ENCODE measurements at places on chromosomes 2 and 18.

DNA sequence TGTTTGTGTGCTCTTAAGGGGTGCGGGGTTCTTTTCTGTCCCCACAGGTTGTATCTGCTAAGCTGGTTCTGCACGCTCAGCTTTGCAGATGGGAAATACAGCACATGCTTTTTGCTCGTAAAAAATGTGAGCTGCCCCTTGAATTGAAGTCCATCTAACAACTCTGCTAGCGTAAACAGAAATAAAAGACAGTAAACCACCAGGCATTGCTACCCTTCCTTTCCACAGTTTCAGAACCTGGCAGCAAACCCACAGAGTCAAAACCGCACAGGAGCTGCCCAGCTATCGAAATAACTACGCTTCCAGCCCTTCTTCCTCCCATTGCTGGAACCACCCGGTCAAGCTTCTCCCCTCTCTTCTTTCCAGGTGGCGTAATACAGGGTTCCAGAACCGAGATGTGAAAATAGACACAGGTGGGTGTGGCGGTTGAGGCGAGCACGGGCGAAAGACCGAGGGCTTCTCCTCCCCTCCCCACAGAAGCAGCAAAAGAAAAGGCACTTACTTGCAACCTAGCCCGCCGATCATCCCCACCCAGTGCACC, 479 bp downstream of the SCN9A start:
- no peak for DNase-seq

DNA sequence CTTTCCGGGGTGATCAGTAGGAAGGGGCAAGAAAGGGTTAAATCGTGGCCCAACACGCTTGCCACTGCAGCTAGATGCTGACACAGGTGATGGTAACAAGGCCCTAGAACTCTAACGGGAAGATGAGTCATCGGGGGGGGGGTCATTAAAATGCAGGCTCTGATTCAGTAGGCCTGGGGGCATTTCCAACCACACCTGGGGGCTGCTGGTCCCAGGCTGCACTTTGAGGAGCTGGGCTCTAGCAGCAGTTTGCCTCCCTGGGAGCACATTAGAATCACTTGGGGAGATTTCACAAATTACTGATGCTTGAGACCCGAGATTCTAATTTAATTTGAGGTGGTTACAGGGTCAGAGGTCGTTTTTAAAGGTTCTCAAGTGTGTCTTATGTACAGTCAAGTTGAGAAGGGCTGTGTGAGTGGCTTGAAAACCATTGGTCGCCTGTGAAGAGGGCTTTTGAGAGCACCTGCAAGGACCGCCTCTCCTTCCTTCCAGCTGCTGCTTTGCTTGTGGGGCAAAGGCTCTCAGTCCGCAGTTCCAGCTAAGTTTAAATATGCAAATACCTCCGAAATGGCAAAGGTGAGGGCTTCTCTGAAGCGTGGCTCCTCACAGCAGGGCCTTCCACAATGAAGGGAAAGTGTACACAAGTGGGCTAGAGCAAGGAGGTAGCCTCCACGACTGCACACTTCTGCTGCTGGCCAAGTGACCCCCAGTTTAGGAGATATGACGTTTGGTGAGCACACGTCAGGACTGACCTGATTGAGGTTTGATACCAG, 128.0 kb upstream of the MSH6 start:
- DNase-seq: no peak

GRCh38 chr2:120396013-120396860, 50.3 kb downstream of the INHBB start:
- DNase-seq: peak; percentile 49

- DNase-seq: no peak
These were observed 144.2 kb downstream of the TCF4 start for GRCh38 chr18:55443776-55444175.

DNA sequence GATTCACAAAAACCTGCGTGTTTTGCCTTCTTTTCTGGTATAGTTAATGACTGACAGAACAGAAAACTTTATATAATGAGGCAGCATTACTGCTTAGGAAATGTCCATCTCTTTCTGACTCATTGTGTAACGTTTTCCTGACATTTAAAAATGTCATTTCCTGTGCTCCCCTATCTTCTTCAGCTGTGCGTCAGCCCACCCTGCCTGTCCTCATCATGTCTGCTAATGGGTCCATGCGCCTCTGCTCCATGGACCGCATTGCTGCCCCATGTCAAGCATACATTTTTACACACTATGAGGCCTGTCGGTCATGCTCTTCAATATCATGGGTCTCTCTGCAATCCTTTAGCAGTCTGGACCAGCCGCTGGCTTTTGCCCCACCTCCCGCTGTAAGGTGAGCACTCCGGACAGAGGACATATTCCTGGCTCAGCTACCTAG, 234.3 kb downstream of the CDCA7 start:
- no peak for DNase-seq

DNA sequence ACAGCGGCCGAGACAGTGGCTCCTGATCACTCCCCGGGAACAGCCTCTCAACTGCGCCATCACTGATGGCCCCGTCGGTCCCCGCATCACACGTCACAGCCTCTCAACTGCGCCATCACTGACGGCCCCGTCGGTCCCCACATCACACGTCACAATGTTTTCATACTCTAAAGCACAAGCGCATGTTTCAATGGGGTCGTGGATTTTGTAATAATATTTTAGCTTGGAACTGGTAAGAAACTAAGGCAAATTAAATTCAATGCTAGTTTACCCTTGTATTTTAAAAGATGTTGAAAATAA, 44.2 kb upstream of the CTDP1 start:
- peak; percentile 30 for DNase-seq

DNA sequence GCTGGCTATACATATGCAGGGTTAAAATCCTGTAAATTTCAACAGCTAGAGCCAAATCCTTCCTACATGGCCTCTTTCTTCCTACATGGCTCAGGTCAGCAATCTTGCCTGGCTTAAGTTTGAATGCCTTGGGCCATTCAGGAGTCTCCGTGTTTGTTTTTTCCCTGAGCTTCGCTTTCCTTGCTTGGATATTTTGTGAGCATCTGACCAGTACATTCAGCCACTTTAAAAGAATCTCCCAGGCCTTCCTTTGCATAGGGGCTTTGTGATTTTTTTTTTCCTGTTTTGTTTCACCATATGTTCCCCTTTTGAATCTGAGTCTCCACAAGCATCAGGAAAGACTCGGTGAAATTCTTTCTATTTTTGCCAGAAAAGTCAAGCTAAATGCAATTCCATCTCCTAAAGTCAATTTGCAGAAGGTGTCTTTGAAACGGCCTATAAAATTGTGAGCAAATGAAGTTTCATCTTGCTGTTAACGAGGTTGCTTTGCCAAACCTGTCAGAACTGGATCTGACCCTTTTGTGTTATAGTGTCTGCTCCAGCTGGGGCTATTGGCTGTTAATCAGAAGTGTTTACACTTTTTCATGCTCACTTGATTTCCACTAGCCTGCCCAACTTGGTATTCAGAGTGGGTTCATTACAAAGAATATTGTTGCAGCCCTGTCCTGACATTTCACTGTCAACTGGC, 256.9 kb downstream of the DCC start:
- DNase-seq: no peak

DNA sequence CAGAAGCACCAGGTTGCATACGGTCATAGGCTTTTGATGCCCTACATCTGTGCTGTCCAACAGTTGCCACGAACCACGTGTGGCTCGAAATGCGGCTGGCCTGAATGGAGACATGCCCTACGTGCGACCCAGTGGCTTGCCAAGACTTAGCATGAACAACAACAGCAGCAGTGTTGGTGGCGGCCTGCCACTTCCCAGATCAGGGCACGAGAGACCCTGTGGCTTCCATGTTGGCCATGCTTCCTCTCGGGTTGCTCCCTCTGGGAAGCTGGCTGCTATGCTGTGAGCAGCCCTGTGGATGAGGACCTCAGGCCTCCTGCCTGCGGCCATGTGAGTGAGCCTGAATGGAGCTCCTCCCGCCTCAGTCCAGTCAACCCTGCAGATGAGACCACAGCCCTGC, 212.3 kb downstream of the HDAC4 start:
- DNase-seq: no peak

DNA sequence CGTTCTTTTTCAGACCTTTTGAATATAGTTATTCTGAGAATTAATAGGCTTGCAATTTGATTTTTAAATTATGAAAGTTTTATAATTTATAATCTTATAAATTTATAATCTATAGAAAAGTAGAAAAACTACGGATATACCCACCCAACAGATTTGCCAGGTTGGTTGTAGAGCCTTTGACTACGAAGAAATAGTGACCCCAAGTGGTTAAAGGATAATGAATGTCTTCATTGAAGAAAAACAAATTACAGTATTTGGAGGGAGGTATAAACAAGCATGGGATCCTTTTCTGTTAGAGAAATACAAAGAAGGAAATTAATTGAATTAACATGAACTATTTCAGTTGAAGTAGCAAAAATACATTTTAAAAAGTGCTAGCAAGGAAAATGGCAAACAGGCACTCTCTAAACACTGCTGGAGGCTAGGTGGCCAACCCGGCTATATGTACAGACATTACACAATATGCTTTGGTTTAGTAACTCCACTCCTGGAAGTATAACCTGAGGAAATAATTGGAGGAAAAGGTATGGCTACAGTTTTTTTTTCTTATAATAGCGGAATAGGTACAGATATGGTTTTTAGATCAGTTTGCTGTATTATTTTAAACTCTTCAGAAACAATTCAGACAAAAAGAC, 110.9 kb downstream of the MIB1 start:
- no peak for DNase-seq

- no peak for DNase-seq
These were observed 188.6 kb upstream of the FN1 start for GRCh38 chr2:215624423-215624829.

DNA sequence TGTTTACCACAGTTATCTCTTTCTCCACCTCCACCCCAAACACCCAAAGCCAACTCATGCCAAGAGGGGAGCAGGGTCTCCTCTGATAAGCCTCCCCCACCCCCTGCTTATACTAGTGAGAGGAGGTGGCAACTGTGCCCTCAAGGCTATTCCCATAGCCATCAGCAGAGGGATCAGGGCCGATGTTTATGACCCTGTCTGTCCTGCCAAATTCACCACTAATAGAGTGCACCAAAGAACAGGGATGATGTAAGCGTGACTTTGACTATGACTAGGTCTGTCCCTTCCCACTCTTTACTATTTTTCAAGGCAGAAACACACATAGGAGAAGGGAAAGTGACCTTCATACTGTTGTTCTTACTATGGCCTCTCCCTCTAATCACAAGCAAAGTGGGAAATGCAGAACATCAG, 74.6 kb downstream of the CLHC1 start:
- no peak for DNase-seq

- DNase-seq: no peak
These were observed 37.3 kb upstream of the XPO1 start for GRCh38 chr2:61575447-61575859.

- no peak for DNase-seq
These were observed 43.4 kb upstream of the NEUROD1 start for GRCh38 chr2:181723731-181724130.

- no peak for DNase-seq
These were observed 38.7 kb downstream of the BUB1 start for GRCh38 chr2:110638952-110639695.

- DNase-seq: no peak
These were observed 255.0 kb downstream of the CLIP4 start for GRCh38 chr2:29370173-29370572.

GRCh38 chr2:27856386-27856785, 33.8 kb downstream of the RBKS start:
- no peak for DNase-seq

DNA sequence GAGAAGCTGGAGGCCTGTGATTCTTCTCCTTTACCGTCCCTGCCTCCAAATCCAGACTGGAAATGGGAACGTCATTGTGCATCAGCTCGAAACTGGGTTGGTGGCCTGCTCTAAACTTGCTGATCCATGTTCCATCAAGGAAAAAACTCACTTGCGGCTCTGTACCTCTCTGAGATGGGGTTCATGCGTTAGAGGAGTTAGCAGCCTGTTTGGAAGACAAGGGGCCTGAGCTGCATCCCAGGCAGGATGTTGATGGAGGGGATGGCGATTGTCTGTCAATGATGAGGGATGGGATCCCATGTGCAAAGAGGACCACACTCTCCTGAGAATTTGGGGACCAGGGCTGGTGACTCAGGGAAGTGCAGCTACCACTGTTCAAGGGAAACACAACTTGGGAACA, 26.0 kb downstream of the TWIST2 start:
- DNase-seq: no peak

GRCh38 chr2:15169326-15170069, 391.6 kb downstream of the NBAS start:
- no peak for DNase-seq

GRCh38 chr2:40090044-40090443, 311.0 kb upstream of the THUMPD2 start:
- DNase-seq: no peak

- DNase-seq: peak; percentile 94
These were observed 27.1 kb upstream of the PTMA start for GRCh38 chr2:231680992-231681852.

GRCh38 chr18:22048221-22048620, 121.2 kb upstream of the GATA6 start:
- no peak for DNase-seq

DNA sequence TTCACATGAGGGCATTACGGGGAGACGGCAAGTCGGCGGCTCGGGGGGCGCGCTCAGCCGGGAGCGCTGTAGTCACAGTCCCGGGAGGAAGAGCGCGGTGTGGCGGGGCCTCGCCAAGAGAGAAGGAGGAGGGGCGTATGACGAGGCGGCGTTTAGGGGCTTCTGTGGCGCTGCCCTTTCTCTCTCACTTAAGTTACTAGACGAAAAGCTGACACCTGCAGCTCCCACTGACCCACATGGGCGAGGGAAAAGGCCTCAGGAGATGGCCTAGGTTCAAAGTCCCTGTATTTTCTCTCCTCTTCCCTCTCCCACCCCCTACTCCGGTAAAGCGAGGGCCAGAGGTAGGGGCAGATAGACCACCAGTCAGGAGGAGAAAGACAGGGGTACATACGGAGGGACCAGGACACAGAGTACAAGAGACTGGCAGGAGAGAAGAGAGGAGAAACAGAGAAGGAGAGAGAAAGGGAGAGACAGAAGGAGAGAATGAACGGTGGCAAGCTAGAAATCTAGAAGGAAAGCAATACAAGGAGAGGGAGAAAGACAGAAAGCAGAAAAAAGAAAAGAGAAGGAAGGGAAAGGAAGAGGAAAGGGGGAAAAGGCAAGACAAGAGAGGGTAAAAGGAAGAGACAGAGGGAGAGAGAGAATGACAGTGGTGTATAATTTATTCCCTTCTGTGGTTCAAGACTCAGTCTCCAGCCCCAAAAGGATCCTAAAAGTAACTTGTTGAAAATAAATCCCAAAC, 3.8 kb downstream of the SIX2 start:
- DNase-seq: peak; percentile 53

DNA sequence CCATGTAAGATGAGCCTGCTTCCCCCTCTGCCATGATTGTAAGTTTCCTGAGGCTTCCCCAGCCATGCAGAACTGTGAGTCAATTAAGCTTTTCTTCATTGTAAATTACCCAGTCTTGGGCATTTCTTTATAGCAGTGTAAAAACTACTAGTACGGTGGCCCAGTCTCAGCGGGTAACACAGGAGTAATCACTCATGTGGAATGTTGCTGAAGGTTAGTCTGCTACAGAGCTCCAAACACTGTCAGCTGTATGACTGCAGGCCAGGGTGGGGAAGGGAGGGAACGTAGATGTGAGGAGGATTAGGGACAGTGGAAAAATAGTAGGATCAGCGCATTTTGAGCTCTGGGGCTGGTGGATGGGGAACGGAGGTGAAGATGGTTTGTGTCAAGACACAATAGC, 711.2 kb upstream of the SOX11 start:
- DNase-seq: no peak
